LoVo (cell line): ENCODE measurements at places on chromosomes 3 and 15.

GRCh38 chr15:64459066-64459781, 1.2 kb upstream of the ZNF609 start:
- no peak for DNase-seq

DNA sequence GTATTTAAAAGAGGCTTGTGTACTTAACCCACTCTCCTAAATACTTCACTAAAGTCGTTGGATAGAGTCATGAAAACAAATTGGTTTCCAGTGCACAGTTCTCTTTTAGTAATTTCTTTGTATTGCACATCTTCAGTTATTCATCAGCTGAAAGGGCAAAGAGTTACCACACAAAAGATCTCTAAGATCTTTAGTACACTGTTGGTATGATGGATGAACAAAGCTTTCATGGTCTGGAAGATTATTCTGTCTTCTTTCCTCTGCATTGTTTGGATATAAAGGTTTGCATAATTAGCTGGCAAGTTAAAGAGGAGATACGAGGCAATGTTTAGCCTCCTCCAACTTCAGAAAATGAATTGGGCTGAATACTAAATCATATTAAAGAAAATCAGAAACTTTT, 40.5 kb downstream of the BCHE start:
- DNase-seq: no peak

GRCh38 chr3:30473374-30474051, 132.9 kb upstream of the TGFBR2 start:
- no peak for DNase-seq

- no peak for DNase-seq
Measured at GRCh38 chr15:39461536-39462130, 119.2 kb upstream of the THBS1 start.

- DNase-seq: no peak
Measured at GRCh38 chr3:60013241-60013640, 963.4 kb upstream of the CFAP20DC start.

- no peak for DNase-seq
Measured at GRCh38 chr15:101123222-101123910, 128.5 kb downstream of the CHSY1 start.

- DNase-seq: no peak
Measured at GRCh38 chr15:58185439-58185838, 47.3 kb downstream of the AQP9 start.

DNA sequence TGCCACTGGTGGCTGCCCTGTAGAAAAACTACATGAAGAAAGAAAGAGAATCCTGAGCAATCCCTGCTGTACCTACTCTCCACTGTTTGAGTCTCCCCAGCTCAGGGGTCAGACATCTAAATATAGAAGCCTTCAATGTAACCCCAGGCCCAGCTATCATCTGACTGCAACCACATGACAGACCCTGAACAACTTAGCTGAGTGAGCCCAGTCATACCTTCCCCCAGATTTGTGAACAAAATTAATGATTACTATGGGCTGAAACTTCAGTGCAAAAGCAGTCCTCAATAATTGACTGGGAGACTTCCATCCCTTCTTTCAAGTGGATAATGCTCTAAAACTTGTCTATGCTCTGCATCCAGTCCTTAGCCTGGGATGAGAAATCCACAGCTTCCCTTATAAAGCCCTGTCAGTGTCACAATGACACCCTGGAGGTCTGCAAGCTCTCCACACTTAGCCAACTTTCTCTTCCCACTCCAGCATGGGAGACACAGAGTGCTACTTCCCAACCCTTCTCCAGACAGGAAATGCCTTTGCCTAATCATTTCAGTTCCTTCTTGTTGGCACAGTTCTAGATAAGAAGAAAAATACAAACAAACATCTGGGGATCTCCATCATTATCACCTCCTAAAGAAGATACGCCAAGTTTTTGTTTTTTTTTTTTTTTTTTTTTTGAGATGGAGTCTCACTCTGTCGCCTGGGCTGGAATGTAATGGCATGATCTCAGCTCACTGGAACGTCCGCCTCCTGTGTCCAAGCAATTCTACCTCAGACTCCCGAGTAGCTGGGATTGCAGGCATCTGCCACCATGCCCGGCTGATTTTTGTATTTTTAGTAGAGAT, 198.5 kb upstream of the GADL1 start:
- DNase-seq: no peak

DNA sequence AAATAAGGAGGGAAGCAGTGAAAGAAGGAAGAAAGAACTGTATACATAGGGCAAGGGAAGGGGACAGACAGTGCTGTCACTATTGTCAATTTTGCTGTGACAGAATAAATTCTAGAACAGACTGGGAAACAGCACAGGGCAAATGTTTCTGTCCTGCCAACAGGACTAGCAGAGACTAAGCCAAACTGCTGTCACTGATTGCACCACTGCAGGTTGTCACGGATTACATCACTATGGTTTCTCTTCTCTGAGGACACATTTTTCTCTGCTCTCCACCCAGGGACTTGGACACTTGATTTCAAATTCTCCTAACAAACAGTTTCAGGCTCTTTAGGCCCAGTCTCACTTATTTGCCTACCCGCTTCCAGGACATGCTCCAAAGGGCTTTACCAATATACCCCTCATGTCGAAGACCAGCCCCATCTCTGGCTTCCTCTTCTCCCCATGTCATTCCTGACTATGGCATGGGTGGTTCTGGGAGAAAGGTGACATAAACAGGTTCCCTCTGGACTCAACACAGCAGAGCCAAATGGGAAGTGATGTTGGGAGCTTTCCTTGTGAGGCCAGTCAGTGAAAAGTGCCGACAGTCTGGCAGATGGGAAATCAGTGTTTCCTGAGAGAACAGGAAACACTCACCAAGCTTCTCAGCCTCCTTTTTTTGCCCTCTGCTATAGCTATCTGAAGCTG, 70.2 kb upstream of the ST3GAL6 start:
- no peak for DNase-seq

DNA sequence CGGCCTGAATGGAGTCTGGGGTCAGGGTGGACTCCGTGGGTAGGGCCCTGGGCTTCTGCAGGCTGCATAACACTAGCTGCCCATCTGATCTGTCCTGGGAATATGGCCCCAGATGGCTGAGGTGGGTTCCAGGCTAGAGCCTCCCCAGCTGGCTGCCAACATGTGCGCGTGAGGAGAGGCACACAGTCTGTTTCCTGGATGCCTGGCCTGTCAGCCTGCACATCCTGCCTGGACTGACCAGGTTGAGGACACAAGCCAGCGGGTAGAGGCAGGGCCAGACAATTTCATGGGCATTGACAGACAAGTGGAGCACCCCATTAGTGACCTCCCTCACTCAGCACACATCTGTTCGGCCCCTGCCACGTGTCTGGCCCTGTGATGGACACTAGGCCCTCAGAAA, 29.8 kb upstream of the RPL29 start:
- DNase-seq: no peak

DNA sequence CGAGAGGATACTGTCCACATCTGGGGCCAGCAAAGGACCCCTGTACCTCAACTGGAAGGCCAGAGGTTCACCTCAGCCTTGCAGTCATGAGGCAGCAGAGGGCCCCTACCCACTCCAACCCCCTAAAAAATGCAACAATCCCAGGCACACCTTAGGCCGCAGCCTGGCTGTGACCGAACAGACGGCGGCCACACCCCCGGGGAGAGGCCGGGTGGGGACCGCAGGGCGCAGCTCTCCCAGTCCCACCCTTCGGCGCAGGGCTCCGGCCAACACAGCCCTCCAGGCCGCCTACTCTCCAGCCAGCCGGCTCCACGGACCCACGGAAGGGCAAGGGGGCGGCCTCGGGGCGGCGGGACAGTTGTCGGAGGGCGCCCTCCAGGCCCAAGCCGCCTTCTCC, 457 bp upstream of the DNAJA4 start:
- peak; percentile 69 for DNase-seq

GRCh38 chr3:14518893-14519292, 21.2 kb downstream of the GRIP2 start:
- DNase-seq: no peak

GRCh38 chr3:149442043-149442442, 32.5 kb upstream of the TM4SF4 start:
- no peak for DNase-seq

GRCh38 chr15:101810876-101811275, 1.1 kb upstream of the OR4F15 start:
- no peak for DNase-seq

DNA sequence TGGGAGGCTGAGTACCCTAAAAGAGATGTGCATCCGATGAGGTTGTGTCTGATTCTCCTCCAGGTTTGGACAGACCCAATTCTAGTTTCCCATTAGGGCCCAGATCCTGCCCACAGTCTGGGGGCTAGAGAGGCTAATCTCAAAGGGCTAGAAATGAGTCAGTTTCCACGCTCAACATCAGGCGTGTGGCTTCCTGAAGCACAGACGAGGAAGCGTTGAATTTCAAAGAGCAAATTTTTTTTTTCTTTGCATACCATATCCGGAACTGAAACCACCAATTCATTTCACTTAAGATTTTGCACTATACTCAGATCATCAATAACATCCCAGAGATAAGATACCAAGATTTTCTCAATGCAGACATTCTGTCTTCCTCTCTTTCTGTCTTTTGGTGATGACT, 173.8 kb upstream of the BCL6 start:
- DNase-seq: no peak

DNA sequence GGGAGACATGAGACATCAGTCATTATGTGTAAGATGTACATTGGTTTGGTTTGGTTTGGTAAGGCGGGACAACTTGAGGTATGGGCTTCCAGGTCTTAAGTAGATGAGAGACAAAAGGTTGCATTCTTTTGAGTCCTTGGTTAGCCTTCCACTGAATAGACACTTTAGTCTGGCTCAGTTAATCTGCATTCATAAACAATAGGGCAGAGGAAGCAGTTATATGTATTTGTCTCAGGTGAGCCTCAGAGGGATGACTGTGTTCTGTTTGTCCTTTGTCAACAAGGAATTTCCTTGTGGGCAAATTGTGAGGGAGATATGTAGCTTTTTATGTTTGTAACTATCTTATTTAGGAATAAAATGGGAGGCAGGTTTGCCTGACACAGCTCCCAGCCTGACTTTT, 50.4 kb downstream of the TCF12 start:
- DNase-seq: no peak

DNA sequence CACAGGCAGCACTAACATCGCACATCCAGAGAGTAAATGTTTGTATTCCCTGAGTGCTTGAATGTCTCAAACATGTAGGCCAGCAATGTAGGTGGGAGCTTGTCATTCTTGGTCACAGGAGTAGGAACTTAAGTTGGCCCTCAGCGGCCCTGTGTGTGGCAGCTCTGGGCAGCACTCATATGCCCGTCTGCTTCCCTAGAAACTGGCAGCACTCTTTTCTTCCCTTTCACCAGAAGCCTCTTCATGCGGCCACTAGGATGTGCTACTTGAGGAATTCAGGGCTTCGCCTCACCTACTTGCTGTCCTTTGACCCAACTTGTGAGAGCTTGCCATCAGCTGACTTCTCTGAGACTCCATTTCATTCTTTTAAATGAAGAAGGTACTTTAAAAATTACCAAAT, 69.5 kb downstream of the TIPARP start:
- DNase-seq: no peak

DNA sequence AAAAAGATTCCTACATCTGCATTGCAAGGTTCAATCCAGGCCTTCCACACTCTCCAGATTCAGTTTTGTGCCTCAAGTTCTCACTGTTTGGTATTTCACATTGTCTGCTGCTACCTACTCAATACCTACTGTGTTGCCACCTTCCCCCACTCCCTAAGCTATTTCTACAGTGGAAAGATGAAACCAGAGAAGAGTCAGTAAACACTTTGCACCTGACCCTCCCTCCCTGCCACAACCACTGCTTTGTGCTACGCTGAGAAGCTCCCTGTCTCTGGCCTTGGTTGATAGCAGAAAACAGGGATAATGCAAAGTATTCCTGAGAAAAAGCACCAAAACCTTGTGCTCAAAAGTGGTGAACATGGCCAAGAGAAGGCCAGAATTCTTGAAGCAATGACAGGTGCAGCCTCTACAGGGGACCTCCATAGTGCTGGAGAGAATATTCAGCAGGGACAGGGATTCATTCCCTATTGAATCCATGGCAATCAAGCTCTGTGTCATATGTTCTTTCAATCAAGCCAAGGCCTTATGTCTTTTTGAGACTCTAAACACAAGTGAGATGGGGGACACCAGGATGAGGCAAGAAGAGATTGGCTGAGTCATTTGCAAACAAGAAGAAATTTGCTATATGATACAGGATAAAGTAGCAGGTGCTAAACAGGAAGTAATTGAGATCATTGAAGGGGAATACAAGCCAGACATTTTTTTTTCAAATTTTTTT, 83.5 kb upstream of the LIPC start:
- no peak for DNase-seq

- DNase-seq: no peak
Measured at GRCh38 chr3:52121464-52121805, 32.8 kb downstream of the POC1A start.

DNA sequence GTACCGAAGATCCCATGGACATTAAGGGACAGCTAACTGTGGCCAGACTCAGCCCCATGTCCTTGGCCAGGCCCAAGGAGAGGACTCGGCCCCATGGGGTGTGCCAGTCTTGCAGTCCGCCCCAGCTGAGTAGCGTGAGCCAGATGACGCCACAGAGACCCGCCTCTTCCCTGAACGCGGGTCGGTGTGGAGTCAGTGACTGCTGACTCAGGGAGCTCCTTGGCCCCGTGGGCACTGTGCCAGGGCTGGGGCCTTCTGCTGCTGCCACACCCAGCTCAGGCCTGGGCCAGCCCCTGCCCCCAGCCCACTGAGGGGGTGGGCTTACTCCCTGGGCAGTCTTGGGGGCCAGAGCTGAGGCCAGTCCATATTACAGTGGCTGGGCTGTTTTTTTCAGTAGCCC, 52.8 kb downstream of the PLXNA1 start:
- DNase-seq: peak; percentile 37

DNA sequence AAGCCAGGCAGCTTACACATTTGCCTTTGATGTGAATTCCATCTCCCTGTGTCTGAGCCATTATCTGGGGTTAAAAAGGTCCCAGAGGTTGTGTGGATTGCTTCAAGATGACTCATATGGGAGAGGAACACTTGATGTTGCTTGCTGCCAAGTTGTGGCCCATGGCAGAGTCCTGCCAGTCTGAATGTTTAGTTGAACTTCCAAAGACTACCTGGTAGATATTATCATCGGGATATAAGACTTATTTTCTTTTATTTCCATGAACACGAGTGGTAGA, 85.6 kb downstream of the TJP1 start:
- DNase-seq: peak; percentile 90

GRCh38 chr3:43013743-43014155, 34.6 kb downstream of the GASK1A start:
- DNase-seq: no peak

DNA sequence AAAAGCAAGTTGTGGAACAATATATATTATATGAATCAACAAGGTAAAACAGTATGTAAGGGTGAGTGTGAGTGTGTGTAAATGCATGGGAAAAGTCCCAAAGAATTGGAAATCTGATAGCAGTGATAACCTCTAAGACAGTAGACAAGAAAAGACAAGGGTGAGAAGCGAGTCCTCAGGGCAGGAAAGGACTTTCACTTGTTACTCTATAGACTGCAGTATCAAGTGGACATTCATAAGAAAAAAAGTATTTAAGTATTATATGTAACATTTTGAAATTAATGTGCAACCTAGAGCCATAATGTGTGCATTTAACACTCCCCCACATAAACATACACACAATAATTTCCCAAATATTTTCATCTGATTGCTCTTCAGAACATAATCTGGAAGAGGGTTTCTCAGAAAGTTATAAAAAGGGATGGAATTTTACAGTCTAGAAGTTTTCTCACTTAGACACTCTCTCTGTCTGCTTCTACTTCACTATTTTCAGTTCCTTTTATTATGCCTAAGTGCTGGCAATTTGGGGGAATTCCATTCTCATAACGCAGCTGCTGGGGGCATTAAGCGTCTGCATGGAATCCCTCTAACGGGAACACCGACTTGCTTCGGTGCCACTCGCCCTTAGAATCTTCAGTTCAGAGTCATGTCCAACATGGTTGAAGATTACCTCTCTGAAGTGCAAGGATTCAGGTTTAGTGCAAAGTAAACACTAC, 50.0 kb upstream of the CDIN1 start:
- DNase-seq: no peak
